ENCODE measurements at places on chromosomes 7 and 10.

DNA sequence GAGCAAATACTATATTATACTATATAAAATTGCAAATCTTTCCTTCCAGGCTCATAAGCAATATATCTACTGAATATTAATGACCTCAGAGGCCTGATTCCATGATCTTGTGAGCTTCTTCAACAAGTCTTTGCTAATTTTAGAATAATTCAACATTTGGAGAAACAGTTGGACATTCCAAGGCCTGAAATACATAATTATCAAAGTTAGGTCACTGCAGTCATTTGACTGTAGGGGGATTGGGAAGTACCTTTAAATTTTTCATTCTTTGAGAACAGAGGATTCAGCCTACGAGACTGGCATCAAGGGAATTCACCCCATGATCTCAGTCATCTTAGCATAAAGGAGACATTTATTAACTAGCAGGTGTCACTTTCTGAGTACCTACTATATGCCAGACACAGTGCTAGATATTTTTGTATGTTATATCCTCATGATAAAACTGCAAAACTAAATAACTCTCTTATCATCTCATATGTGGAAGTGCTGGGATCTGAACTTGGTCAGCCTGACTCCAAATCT, 85.4 kb downstream of the DOCK4 start:
- no peak for DNase-seq

DNA sequence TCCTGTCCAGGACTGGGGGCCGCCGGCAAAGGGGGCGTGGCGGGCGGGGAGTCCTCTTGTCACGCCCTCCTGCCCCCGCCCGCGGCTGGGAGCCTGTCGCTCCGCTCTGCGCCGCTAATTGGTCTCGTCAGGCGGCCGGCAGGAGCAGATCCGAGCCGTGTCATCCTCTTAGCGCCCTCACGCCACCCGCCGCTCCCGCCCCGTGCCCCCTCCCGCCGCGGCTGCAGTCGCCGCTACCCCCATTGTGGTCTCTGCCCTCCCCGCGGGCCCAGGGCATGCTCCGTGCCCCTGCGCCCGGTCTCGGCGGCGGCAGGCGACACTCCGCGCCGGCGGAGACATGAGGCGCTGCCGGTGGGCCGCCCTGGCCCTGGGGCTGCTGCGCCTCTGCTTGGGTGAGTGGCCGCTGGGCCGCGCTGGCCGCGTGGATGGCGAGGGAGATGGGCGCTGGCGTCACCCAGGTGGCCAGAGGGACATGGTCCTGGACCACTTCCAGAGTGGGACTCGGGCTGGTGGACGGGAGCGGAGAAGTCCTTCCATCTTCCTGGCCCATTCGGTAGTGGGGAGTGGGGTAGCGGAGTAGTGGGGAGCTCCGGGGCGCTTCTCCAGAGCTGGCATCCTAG, at the start of gene CDHR1:
Gene CDHR1, plus strand, starts transcription at position 114 of the 620 bp plus-strand sequence. Its CDS starts 224 bp downstream, at position 338.
- no peak for DNase-seq

DNA sequence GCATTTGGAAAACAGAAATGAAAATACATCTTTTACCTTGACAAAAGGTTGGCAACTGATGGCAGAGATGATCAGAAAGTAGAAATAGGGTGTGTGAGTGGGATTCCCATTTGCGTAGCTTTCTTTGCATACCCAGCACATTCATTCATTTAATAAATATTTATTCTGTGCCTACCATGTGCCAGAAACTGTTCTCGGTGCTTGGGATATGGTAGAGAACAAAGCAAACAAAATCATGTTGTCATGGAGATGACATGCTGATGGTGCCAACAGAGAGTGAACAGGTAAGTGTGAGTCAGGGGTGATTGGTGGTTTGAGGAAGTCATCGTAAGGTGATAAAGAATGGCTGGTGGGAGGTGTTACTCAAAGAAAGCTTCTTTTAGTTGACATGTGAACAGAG, 45.4 kb downstream of the CACNB2 start:
- DNase-seq, result no peak

DNA sequence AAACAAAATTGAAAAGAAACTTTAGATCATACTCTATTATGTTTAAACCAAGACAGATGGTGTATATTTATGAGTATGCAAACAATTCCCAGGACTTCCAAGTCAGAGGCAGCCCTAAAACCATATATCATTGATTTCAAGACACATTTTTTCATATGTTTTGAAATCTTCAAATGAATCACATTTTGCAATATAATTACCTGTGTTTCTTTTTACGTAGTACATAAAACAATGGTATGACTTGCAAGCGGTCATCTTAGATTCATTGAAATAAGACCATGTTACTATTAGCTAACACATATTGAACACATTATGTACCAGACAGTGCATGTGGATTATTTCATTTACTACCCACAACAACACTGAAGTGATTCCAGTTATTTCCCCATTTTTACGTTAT, 14.9 kb downstream of the SMURF1 start:
- no peak for DNase-seq

DNA sequence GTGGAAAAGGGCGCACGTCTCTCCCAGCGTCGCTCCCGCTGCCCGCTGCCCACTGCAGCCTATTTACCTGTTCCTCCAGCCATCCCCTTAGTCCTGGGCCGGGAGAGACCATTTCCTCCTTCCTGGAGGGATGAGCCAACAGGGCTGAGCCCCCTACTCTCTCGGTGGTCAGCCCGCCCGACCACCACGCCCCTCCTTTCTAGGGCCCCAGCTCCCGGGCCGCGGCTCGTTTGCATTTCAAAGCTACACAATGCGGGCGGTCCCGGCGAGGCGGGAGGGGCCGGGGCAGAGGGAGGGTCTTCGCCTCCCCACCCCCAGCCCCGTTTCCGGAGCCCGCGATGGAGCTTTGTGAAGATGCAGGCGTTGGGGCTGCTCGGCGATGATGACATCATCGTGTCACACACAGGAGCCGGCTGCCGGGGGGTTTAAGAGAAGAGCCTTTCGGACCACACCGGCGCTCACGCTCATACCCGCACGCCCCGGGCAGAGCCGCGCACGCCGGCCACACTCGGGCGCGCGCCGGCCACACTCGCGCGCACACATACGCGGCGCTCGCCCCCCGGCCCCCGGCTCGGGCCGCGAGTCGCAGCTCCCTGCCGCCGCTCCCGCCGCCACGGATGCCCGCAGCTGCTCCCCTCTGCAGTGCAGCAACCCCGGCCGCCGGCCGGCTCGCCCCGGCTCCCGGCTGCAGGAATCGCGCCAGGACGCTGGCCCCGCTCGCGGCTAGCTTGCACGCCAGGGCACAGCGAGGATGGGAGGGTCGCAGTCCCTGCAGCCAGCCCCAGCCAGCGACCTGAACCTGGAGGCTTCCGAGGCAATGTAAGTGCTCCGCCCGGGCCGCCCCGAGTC, 107.7 kb upstream of the BTBD16 start:
- DNase-seq, result no peak

DNA sequence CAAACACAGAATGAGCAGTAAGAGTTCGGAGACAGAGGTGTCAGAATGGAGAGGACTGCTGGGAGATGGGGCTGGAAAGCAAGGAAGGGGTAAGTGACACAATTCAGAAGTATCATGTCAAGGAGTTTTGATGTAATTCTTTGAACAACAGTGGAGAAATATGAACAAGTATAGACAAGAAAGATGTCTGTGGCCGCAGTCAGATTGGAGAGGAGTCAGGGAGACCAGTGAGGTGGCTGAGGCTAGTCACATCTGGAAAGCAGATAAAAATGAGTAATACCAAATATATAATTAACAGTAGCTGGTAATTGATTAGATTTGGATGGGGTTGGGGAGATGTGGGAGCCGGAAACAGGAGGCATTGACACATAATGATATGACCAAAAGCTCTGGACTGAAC, 540.9 kb downstream of the SUGCT start:
- no peak for DNase-seq

DNA sequence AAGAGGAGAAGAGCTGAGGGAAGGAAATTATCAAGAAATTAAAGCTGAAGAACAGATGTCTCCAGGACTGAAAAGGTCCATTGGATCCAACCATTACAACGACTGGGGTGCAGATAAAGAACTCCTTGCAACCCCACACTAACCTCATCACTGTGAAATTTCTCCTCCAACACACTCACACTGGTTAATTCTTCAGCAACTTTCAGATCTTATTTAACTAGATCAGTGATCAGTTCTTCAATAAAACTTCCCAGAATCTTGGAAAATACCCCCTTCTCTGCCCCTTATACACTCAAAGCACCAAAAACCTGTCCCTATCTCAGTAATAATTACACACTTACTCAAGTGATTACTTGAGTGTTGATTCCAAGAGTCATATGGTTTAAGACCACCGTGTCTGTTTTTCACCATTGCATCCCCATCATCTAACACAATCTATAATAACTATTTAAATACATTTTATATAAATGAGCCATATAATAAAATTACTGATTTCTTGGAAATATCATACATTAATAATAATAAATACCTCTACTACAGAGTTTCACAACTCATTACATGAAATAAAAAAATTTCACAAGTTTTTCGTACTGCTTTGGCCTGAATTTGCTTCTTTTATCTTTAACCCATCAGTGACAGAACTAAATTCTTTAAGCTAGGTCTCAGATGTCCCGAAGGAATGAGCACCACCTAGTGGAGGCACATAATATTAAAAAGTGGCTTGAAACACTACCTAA, 123.7 kb downstream of the MPP7 start:
- DNase-seq, result peak; percentile 22

GRCh38 chr7:11491811-11492210, 340.2 kb downstream of the THSD7A start:
- no peak for DNase-seq

Measured in right renal pelvis (tissue), 4 donors.